ENCODE measurements at places on chromosomes 6 and 20.

DNA sequence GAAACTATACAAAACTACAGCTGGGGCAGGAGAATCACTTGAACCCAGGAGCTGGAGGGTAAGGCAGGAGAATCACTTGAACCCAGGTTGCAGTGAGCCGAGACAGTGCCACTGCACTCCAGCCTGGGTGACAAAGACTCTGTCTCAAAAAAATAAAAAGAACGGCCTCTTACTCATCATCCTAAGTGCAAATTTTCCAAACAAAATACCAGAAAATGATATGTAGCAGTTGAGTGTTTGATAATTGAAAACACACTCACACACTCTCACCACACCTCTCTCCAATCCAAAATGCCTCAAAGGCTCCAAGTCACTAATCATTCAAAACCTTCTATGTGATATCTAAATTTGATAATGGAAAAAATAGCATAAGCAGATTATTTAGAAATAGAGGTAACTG is 198.6 kb upstream of the SHLD1 start:
- DNase-seq: no peak

DNA sequence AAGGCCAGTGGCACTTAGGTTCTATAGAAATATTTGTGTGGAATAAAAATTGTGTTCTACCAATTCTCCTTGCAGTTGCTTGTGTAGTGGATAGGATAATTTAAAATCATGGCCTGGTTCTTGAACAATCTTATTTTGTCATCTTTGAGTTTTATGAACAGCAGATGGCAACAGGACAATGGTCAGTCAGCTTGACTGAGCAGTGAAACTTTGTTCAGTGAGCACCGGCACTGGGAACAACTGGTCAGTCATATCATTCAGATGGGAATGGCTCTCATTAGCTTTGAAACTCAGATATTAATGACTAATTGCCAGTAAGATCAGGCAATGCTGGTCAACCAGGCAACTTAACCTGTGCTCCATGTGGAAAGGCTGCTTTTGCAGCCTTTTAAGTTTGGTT is 129.2 kb downstream of the BCKDHB start:
- DNase-seq: no peak

- DNase-seq: no peak
Observed at GRCh38 chr20:34689486-34689885, 12.6 kb upstream of the PIGU start.

GRCh38 chr20:59785986-59786795 is 147.2 kb downstream of the SYCP2 start:
- no peak for DNase-seq

GRCh38 chr6:21450149-21450548 is 143.4 kb upstream of the SOX4 start:
- no peak for DNase-seq

GRCh38 chr6:89251976-89252375 is 34.8 kb upstream of the GABRR1 start:
- no peak for DNase-seq

GRCh38 chr6:9982215-9982614 is 432.7 kb downstream of the TFAP2A start:
- no peak for DNase-seq

GRCh38 chr6:31945507-31946369 is at the start of gene CFB:
Gene CFB, plus strand, starts transcription at chr6:31946095. Its CDS starts 127 bp downstream, at chr6:31946222.
- DNase-seq: no peak

DNA sequence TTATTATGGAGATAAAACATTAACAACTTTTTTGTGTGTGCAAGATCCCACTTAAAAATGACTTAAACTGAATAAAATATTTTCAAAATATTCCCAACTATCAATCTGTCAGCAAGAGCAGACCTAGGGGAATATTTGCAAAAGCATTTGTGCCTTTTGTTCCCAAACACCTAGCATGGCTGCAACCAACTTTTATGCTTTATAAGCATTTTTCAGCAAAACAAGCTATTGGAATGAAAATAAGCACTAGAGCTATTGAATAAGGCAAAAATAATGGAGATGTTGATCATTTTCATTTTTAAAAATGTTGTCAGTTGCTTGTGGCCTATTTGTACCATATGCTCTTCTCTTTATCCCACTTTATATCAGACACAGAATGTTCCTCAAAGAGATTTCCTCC is 28.2 kb upstream of the CEP162 start:
- DNase-seq: no peak

DNA sequence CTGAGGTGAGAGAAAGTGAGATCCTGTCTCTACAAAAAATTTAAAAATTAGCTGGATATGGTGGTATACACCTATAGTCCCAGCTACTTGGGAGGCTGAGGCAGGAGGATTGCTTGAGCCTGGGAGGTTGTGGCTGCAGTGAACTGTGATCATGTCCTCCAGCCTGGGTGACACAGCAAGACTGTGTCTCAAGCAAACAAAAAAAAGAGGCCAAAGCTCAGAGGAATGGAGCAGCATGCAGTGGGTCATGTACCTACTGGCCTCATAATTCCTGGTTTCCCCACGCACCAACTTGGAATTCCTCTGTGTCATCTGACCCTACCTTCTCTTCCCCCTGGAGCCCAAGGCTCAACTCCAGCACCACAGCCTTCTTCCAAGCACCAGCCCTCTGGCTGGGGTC is 15.1 kb upstream of the PLEKHG1 start:
- DNase-seq: no peak

DNA sequence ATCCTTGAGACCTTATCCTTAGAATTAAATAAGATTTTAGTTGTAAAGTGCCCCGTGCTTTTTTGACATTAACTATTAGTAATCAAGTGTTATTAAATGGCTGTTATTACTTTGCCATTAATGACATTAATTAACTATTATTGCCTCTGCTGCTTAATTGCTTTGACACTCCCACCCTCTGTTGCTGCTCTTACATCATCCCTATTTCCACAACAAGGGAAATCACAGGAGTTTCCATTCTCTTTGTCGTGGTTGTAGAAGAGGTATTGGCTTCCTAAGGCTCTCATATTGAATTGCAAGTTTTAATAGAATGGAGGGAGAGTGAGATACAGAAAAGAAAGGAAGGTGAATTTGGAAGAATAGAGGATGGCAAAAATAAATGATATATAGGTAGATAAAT is 545.8 kb downstream of the MMUT start:
- no peak for DNase-seq

DNA sequence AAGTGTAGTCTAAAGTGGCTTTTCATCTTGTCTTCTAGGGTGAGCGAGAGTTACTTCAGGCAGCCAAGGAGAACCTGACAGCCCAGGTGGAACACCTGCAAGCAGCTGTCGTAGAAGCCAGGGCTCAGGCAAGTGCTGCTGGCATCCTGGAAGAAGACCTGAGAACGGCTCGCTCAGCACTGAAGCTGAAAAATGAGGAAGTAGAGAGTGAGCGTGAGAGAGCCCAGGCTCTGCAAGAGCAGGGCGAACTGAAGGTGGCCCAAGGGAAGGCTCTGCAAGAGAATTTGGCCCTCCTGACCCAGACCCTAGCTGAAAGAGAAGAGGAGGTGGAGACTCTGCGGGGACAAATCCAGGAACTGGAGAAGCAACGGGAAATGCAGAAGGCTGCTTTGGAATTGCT is 27.1 kb downstream of the C20orf173 start:
- DNase-seq: no peak

- no peak for DNase-seq
Observed at GRCh38 chr6:14975471-14975817, 270.4 kb upstream of the JARID2 start.

GRCh38 chr6:98203170-98203806 is 631.1 kb upstream of the POU3F2 start:
- DNase-seq: no peak

GRCh38 chr20:47293631-47294030 is 62.9 kb downstream of the ZMYND8 start:
- DNase-seq: no peak

DNA sequence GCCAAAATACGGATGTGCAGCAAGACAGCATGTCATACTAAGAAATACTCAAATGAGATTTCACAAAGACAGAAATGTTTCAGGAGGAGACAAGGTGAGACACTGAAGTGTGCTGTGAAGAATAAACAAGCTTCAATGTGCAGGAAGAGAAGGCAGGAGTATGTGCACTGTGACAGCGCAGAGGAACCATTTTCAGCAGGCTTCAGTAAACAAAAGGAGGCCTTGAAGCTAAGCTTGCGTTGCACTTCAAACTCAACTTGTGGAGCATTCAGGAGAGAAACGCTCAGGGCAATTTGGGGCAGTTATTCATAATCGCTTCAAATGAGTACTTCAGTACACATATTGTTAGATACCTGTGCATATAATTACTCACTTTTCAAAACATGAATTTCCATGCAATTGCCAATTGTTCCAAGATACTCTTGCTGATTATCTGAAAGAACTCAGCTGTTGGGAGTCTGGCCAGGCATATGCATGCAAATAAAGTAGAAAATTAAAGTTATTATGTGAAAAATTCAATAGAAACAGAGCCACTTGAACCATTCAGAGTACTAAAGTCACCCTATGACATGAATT is 234.2 kb upstream of the OPRM1 start:
- DNase-seq: no peak

DNA sequence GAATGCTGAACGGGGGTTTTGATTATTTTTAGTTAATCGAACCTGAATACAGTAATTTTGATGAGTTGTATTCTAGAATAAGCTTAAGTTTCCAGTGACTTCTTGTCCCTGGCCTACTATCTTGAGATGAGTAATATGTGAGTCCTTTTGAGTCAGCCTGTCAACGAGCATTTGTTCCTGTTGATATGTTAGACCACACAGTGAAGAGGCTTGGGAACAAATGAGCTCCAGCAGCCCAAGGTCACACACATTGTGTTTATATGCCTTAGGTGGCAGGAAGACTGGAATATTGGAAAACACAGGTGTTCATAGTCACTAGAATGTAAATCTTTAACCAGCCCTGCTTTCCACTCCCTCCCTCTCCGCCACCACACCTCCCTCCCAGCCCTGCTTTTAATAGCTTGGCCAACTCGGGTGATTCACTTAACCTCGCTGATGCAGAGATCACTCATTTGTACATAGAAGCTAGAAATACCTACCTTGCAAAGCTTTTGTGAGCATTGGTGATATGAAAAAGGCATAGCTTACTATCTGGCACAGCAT is 9.1 kb downstream of the SMPDL3A start:
- DNase-seq: no peak

GRCh38 chr6:2749969-2750600 is 637 bp downstream of the MYLK4 start:
- no peak for DNase-seq

DNA sequence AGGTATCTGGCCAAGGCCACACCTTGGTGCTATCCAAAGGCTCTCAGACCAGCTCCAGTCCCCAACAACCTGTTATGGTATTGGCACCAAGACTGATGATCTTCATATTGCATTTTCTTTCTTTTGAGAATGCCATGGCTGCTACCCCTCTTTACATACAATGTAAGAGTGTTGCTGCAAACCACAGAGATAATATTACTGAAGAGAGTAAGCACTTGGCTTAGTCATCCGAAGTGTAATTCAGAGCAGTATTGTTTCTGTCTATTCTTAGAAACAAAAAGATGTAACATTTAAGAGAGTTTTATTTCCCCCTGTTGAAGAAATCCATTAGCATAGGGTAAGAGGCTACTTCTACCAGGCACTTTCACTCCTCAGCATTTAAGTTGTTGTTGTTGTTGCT is 212.5 kb downstream of the C6orf118 start:
- DNase-seq: no peak

- no peak for DNase-seq
Observed at GRCh38 chr6:96469312-96469711, 52.3 kb upstream of the UFL1 start.

GRCh38 chr6:106790935-106791334 is 161.6 kb downstream of the QRSL1 start:
- no peak for DNase-seq

- DNase-seq: no peak
Observed at GRCh38 chr20:18794428-18794787, 19.2 kb upstream of the SCP2D1 start.

DNA sequence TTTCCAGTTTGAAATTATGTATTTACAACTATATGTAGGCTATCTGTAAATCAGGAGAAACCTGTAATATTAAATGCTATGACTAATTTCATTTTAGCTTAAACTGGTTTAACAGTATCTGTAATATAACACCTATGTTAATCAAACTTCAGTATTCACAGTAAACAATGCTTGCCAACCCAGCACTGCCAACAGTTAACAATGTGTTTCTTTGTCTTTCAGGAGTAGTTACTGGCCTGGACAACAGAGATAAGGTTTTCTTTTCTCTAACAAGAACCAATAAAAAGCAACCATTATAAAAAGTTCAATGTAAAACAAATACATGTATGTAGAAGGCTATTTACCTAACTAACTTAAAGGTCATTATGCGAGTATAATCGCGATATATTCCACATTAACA is 158.8 kb downstream of the CDK19 start:
- no peak for DNase-seq

- no peak for DNase-seq
Observed at GRCh38 chr6:157128235-157128775, 195.0 kb downstream of the TMEM242 start.

- no peak for DNase-seq
Observed at GRCh38 chr6:158561938-158562337, 2.0 kb downstream of the TMEM181 start.

DNA sequence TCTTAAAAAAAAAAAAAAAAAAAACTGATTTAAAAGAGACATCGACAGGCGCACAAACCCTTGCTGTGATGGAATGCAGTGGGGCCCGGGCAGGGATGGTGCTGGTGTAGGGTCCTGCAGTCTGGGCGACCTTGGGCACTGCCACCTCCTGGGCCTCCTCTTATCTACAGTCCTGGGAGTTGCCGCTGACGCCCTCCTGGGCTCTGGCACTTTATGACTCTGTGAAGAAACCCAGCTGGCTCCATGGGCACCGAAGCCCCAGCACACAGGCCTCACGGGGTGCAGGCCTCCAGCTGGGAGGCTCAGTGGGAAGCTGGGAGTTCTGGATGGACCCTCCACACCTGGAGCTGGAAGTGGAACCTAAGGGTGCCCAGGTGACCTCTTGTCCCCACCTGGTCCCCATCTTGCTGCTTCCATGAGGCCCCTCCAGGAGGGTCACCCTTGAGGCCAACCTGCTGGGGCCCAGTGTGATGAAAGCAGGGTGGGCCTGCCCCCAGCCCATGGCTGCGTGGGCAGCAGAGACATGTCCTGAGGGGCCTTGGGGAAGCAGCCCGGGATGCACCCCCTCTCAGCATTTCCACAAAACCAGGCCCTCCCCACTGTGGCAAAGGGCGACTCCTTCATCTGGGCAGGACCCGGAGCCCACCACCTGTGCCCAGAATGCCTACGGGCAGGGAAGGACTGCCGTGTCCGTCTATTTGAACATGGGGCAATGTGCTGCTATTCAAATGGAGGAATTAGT is 104.9 kb downstream of the ASXL1 start:
- DNase-seq: no peak

DNA sequence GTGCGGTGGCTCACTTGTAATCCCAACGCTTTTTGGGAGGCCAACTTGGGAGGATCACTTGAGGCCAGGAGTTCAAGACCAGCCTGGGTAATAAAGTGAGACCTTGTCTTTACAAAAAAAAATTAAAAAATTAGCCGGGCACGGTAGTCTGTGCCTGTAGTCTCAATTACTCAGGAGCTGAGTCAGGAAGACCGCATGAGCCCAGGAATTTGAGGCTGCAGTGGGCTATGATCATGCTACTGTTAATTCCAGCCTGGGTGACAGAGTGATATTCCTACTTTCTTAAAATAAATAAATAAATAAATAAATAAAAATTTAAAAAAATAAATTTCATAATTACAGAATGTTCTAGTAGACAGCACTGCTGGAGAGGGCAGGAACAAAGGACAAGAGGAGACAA is 62.4 kb downstream of the DST start:
- no peak for DNase-seq

Measured in NT2/D1 (cell line).